ENCODE measurements at places on chromosomes 5 and 9. TPM values are rescaled to one million over a fixed set of nuclear protein-coding genes. Genes with fewer than 3 reads are reported as not detected.

TBC1D2 gene
- total RNA-seq: 1.8 TPM

COX7C gene
- 436 TPM for total RNA-seq

SPATA6L gene
- total RNA-seq: not detected

EPB41L4A gene
- not detected for total RNA-seq

CYLC2 gene
- total RNA-seq: not detected

SPAG8 gene
- total RNA-seq: 0.66 TPM

OR1Q1 gene
- not detected for total RNA-seq

IRX4 gene
- not detected for total RNA-seq

OLFML2A gene
- not detected for total RNA-seq

PCDHB5 gene
- not detected for total RNA-seq

- DNase-seq: no peak
Observed at GRCh38 chr9:87109231-87109631, 161.9 kb upstream of the GAS1 start.

DNA sequence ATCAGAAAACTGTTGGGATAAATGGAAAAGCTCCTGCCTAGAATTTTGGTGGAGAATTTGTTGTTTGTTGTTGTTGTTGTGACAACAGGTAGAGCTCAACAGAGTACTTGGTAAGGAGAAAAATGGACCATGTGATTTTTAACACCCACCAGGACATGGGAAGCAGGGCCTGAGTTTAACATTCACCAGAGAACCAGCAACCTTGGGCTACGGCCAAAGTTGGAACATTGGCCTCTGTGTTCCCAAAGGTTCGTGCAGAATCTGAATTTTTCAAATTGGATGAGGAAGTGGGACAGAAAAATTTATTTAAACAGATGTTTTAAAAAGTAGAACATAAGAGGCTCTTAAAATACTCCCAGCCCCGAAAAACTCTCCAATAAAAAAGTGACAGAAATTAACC lies 127.0 kb downstream of the GNA14 start:
- no peak for DNase-seq

DNA sequence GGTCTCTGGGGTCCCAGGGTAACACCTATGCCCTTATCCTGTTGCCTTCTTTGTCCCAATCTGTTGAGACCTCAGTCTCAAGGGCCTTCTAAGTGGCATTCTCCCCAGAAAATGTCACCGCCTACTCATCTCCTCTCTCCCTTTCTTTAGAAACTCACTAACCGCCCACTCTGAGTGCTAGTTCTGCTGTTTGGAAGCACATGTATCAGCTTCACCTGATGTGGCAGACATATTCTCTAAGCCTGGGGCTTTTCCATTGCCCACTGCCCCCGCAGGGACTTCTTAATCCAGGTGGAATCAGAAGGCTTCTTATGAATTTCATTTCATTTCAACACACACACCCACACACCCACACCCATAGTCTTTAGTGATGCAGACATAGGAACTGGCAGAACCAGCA lies 165.1 kb downstream of the ASTN2 start:
- DNase-seq: no peak

DNA sequence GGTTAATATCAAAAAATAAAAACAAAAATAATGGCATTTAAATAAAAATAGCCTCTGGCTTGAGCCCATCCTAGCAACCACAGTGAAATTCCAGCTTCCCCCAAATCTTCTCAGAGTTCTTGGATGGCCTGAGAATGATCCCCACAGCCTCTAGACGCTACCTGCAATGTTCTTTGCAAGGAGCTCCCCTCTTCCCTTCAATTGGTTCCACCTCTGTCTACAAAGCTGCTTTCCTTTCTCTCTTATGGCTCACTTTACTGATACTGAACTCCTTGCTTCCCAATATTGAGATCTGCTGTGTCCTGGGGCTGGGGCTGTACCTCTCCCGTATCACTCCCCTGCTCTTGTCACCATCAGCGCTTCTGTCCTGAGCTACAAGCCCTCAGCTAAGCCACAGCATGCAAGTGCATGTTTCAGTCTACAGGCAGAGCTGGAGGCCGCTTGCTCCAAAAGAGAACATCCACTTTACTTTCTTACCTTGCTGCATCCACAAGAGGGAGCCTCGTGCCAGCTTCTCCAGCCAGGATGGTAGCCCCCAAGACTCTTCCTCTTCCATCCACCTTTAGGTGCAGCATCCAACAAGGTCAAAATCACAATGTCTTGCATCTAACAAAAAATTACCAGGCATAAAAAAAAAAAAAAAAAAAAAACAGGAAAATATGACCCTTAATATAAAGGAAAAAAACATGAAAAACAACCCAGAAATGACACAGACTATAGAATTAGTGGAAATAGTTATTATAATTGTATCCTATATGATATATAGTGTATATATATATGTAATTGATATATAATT lies 57.4 kb upstream of the PRSS3 start:
- no peak for DNase-seq

- no peak for DNase-seq
Observed at GRCh38 chr9:92632641-92633040, 37.3 kb downstream of the IPPK start.

DNA sequence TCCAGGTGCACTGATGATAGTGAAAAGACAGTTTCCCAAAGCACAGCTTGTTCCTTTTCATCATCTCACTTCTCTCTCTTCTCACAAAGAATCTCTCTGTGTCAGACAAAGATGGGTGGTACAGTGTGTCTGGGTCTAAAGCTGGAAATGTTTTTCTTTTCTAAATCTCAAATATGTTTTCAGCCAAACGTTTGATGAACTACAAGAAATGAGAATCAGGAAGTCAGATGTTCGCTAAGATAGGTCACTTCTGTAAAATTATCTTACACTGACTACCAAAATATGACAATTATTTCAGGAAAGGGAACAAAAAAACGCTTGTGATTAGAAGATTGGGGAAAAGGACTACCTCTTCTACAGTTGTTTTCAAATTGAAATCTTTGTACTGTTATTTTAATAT lies 708.8 kb downstream of the PTPRD start:
- no peak for DNase-seq

DNA sequence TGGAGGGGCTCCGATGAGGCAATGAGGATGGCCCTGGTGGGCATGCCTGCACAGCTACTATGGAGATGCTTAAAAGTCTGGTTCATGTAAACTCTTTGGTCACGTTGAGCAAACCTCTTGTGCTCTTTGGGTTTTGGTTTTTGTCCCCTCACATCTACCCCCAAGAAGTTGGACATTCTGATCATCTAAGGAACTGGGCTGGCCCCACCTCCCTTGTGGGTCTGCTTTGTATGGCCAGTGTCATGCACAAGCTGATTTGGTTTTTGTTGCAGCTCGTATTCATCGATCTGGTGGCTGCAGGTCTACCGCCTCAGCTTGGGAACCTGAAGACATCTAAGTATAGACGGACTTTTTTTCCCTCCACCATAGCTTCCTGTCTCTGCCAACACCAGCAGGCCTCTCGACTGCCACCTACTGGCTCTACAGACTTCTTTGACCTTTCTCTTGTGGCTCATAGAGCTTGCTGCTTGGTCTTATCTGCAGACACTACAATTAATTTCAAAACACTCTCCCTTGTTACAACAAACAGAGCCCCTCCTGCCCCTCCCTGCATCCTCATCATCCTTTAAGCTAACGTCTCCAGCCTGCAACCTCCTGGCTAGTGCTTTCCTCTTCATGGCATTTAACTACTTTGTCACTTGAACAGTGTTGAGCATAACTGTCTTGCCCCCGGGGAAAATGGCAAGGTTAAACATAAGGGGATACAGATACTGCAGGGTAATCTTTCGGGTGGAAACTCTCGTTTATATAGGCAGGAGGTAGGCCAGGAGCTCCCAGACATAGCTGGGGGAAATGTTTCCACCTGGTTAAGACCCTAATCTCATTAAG lies 34.5 kb downstream of the TSTD2 start:
- peak; percentile 60 for DNase-seq

DNA sequence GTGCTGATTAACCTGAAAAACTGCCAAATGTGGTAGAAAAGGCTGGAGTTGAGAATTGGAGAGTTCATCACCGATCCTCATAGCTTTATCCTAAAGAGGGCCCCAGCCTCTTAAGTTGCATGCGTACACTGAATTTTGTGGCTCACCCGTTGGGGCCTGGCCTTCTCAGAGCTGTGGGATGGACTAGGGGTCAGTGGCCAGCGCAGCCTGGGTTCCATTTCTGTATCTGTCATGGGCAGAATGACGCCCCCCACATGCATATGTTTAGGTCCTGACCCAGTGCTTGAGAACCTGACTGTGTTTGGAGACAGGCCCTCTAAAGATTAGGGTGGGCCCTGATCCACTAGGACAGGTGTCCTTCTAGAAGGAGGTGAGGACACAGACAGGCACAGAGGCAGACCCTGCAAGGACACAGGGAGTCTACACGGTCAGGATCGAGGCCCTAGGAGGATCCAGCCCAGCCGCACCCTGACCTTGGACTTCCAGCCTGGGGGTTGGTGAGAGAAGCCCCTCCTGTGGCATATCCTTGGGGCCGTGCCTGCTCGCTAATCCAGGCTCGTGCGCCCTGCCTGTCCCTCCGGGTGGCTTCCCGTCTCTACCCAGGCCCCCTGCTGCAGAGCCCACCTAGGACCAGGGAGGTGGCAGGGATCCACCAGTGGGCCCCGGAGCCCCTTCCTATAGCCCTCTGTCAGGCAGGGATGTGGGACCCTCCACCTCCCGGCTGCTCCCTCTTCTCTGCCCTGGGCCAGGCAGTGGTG lies 32.2 kb downstream of the NDUFS6 start:
- no peak for DNase-seq

- no peak for DNase-seq
Observed at GRCh38 chr9:126205265-126205664, 121.4 kb upstream of the MVB12B start.

- no peak for DNase-seq
Observed at GRCh38 chr5:97549496-97549895, 366.4 kb upstream of the RIOK2 start.

DNA sequence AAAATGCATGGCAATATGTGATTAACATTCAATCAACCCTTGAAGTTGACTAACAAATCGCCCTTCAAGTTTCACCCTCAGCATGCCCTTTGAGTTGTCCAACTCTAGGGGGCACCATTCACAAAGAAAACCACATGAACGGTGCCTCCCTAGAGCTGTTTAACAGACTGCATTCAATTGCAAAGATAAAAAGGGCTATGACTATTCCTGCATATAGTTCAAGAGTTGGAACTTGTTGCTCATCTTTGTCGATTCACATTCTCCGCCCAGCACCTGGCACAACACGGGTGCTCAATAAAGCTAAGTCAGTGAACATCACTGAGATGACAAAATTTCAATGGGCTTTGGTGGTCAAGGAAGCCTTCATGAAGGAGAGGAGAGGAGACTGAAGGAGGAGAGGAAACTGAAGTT lies 69.6 kb upstream of the SLC30A5 start:
- peak; percentile 4 for DNase-seq

- DNase-seq: no peak
Observed at GRCh38 chr5:112861638-112861985, 525 bp downstream of the SRP19 start.

DNA sequence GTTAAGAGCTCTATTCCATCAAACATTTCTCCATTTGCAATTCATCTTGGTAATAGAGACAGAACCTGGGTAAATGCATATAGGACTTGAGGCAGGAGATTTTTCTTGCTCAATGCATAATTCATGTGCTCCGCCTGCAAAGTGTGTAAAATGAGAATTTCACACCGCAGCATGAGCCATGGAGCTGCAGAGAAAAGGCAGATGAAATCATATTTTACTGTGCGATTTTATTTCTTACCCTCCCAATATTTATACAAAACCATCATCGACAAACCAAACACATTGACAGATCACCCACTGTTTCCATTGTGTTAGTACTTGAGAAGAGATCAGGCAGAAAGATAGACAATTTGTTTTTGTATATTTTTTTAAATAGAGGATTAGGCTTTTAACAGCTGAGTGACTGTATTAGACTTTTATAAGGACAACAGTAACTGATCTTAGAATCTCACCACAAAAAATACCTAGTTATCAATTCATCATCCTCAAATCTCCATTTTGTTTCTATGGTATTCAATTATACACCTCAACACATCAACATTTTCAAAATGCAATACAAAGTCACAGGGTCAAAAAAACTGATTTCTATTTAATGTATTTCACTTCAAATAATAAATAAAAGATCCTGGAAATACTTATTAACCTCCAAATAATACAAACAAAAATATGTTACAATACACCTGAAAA lies 191.1 kb downstream of the AP3B1 start:
- no peak for DNase-seq

DNA sequence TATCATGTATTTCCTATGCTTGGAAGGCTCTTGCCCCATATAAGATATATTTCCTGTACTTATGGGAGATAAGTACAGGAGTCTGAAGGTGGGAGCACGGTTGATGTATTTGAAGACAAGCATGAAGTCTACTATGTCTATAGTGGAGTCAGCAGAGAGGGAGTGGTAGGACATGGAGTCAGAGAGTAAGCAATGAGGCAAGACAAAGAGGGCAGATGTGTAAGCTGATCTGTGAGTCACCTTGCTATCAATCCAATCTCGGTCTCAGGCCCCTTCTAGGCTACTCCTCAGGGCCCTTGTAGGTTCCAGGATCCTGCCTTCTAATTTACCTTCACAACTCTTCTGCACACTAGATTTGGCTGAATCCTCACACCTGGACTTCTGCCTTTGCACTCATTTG lies 105.5 kb downstream of the MACIR start:
- no peak for DNase-seq

DNA sequence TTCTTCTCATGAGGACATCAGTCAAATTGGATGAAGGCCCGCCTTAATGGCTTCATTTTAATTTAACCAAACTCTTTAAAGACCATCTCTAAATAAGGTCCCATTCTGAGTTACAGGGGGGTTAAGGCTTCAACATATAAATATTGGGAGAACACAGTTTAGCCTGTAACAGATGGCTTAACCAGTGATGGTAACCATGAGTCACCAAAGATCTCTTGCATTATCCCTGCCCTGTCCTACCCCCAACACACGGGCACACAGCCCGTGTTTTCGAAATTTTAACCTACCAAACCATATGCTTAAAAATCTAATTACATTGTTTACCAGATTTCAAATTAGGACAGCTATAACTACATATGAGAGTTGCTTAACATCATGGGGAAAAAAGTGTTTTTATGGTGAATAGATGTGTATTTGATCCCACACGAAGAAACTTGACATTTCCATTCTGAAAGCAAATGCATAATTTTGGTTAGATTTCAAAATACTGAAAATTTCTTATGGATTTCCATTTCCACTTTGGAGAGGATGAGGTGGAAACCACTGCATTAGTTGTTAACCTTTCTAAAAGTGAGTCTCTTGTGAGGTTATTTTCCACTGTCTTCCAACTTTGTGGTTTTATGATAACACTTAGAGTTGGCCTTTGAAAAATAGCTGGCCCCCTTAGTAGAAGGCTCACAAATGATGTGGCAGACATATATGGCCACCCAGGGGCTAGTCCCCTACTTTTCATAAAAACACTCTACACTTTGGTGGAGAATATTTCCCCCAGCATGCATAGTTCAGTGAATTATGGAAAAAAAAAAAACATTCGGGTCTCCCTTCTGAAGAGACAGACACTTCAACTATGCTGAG lies 849.3 kb downstream of the TLE1 start:
- DNase-seq: no peak

DNA sequence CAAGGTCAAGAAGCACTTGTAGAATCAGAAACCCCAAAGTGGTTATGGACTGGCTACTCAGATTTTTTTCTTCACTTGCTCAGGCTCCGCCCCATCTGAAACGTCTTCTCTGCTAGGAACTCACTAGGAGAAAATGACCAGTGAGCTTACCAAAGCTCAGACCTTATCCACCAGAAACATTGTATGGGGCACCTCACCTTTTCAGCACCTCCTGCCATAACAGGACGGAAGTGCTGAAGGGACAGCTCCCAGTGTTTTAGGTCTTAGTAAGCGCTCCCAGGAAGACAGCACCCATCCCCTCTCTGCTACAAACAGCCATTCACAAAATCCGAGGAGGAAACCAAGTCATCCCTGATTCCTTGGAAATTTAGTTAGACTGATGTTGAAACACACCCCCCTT lies 1.2 kb upstream of the GABRA1 start:
- no peak for DNase-seq

Data from activated T-helper 1 cell treated with anti-CD3 and anti-CD28 coated beads, Interleukin-12 subunit alpha, Interleukin-12 subunit beta, Interleukin-2, Interleukin-4 antibody, amounts not matched to agents 30 ng/mL and 10 ng/mL and 1 ng/mL, durations not matched to agents 14 hours and 24 hours and 36 hours (primary cell).